HFF-Myc (cell line): ENCODE measurements at places on chromosomes 3 and 15.

GRCh38 chr15:90376789-90377188 lies 11.3 kb upstream of the IQGAP1 start:
- no peak for DNase-seq

DNA sequence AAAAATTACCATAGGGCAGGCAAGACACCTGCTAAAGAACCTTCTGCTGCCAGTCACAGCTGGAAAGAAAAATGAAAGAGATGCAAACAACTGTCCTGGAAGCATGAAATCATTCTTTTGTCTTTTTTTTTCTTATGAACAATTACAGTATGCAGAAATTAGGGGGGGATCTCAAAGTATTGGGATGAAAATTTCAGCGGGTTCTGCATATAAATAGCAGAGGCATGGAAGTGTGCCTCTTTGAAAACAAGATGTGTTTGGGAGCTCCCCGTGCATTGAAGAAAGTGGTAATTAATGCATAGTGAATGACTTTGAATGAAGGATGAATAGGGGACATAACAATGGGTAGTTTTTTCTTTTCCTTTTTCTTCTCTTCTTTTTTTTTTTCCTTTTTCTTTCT lies 431.2 kb downstream of the SOX2 start:
- DNase-seq, result no peak

GRCh38 chr15:84811828-84812227 lies 5.3 kb upstream of the ALPK3 start:
- DNase-seq, result no peak

DNA sequence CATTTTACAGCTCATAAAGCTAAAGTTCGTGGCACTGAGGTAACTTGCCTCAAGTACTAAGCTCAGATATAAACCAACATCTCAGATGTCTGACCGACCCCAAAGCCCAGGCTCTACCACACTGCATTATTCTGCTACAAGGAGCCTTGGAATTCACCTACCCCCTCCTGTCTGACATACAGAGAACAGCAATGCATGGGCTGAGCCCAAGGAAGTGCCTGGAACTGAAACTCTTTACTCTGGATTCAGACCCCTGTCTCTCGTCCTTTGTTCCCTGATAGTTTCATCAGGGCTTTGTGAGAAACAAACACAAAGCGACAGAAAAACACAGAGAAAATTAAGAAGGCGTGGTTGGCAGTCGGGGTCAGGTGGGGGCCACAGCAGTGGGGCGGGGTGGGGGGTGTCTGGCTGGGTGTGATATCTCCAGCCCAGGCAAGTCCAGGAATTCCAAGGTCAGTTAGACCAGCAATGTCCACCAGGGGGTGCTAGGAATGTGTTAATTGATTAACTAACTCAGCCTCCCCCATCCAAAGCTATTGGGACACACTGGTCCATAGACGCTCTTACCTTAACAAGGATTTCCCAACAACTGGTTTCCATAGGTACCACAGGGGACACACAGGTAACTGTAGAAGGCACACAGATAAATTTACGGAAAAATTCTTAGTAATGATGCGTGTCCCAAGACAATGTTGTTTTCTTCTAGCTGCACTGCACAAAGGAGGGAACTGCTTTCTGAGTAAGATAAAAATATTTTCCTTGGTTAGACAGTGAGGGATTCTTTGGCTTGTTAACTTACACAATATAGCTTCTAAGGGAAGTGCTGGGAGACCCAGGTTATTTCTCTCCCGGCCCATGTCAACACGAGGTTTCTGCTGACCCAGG lies 18.8 kb upstream of the SSUH2 start:
- DNase-seq, result peak; percentile 71

GRCh38 chr3:32882603-32883025 lies 64.8 kb downstream of the TRIM71 start:
- DNase-seq, result no peak

DNA sequence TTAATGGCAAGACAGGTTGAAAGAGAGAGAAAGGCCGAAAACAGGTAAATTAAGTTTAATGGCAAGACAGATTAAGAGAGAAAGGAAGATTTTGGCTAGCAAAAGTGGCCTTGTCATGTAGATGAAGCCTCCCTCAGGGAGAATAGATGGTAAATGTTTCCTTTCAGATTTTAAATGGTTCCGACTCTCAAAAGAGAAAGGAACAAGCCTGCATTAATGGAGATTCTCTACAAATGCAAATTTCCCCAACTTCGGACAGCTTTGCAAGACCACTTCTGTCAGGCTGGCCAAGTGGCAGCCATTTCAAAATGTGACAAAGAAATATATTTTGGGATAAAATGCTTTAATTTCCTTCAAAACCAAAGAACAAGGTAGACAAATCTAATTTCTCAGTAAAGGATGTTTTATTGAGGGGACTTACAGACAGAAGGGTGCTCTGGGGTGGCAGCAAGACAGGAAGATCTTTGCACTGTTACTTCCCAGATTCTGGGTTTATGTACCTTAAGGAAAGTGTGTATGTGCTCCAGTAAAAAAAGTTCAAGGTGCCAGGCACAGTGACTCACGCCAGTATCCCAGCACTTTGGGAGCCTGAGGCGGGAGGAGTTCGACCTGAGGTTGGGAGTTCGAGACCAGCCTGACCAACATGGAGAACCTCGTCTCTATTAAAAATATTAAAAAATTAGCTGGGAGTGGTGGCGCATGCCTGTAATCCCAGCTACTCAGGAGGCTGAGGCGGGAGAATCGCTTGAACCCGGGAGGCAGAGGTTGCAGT lies 626.3 kb upstream of the NAALADL2 start:
- no peak for DNase-seq

- DNase-seq, result no peak
These were observed 3.2 kb downstream of the EAF1 start for GRCh38 chr3:15430624-15431023.

- no peak for DNase-seq
These were observed 545.5 kb downstream of the NTRK3 start for GRCh38 chr15:87711026-87711425.

DNA sequence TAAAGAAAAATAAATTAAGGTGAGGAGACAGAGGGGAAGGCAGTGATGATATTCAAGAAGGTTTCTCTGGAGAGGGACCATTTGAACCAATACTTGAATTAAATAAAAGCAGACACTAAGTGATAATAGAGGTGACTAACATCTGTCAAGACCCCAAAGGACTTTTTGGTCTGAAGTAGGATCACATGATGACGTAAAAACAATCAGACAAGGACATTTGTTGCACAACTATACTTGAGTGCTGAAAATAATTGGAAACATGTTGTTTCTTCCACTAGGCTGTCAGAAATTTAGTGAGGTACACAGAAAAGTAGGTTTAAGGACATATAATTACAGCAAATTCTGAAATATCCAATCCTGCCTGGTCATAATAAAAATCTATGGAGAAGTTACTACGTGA lies 179.5 kb downstream of the WNT5A start:
- no peak for DNase-seq

GRCh38 chr3:138359148-138359918 lies 11.0 kb downstream of the MRAS start:
- DNase-seq, result no peak

DNA sequence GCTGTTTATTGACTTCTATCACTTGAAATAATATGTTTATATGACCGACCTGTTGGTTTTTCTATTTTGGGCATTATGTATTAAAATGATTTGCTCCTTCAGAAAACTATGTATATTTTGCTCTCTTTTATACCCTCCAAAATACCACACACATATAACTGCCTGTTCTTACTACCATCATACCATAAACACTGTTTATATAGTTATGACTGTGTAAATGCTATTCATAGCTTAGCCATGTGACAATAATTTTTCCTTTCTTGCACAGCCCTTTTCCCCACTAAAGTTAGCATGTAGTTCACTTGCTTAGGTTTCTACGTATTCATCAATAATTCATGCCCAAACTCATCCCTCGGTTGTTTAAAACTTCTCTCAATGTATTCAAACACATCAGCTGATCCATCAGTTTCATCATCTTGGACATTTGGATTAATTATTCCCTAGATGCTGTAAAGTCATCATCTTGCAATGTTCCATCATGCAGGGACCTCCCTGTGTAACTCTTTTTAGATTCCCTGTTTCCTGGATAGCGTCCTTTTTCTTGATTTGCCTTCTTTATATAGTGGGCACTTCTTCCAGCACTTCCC lies 8.2 kb upstream of the RYK start:
- no peak for DNase-seq

DNA sequence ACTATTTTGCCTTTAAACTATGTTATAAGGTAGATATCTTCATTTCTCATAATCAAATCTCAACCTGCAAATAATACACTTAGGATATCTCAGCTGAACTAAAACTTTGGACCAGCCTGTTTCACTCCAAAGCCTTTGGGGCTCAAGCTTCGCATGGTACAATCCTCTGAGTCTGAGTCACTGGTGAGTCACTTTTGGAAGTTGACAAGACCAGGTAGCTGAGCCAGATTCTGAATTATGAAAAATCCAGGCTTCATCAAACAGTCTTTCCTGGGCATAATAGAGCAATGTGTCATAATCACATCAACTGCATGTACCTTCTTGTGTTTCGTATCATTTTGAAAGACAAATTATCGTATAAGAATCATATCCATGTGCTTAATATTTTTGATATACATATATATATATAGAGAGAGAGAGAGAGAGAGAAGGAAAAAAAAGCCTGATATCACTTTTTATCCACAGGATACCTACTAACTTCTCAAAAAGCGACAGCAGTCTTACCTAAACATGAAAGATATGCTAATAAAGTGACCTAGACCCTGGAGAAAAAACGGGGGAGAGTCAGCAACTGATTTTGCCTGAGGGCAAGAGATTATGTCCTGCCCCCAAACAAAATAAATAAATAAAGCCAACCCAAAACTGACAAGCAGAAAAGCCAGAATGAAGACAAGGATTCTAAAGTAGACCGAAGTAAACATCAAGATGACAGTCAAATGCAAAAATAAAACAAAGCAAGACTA lies 263.9 kb upstream of the TGFBR2 start:
- peak; percentile 86 for DNase-seq

- no peak for DNase-seq
These were observed 520 bp downstream of the MESD start for GRCh38 chr15:80989081-80989517.

DNA sequence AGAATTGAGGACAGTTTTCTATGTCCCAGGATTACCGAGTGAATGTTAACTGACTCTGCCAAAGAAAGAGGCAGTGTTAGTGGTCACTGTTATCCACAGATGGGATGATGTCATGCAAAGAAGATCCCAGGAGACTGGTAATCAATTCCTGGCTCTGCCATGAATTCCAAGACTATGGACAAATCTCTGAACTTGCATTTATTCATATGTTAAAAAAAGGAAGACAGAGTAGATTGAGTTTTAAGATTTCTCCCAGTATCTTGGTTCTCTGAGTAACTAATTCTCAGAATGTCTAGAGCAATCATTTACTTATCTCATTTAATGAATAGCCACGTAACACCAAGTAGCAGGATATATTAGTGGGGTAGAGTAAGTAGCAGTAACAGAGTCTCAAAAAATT lies 11.5 kb upstream of the MAP3K13 start:
- DNase-seq, result no peak

DNA sequence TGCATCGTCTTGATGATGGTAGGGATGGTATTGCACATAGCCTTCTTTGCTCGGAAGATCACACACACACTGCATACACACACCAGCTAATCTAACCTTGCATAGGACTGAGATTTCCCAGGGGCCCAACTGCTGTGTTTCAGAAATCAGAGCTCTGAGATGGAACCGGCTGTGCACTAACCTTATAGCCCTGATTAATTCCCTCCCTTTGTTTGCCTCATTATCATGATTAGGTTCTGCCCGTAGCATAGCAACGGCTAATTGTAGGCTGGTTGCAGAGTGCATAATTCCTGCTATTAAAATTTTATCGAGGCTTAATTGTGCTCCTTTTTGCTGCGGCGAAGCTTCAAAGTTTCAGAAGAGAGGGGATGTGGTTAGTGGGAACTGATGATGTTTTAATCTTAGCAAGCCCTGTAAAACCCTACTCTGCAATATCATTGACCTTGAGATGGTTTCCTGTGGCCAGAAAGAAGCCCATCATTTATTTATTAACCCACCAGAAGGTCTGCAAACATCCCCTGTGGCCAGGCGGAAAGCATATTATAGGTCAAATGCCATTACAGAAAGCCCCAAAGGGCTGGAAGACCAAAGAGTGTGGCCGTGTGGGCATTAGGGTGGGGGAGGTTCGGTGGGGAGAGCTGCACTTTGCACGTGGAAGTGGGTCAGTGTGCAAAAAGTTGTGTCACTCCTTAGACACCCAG lies 56.2 kb upstream of the GLCE start:
- no peak for DNase-seq

DNA sequence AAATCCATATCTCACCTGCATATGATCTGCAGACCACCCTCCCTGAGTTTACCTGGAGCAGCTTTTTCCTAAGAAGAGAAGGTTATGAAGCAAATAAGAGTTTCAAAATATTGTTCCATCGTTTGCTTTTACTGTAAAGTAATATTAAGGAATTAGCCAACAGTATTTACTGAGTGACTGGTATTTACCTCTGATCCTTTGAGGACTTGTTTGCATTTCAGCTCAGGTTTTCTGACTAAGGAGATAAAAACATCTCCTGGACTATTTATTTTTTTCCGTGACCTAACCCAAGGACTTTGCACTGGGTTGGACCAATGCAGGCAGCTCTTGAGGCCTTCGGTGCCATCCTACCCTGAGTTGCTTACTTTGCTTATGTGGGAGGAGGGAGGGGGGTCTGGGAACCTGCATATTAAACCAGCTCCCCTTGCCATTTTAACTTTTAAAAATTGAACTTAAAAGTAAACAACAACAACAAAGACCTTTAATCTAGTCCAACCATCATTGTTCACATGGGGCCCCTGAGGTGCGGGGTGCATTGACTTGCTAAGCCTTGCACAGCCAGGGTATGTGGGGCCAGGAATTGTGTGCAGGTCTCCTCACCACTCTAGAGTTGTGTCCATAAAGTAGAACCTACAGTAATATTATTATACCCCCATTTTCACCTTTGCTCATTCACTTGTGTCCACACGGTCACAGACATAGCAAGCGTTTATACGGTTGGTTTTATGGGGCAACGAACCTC lies 39.3 kb downstream of the TRAK1 start:
- DNase-seq, result no peak

GRCh38 chr3:76644305-76644675 lies 395.6 kb upstream of the ROBO2 start:
- DNase-seq, result no peak

GRCh38 chr15:57348081-57348480 lies 28.2 kb upstream of the CGNL1 start:
- no peak for DNase-seq

DNA sequence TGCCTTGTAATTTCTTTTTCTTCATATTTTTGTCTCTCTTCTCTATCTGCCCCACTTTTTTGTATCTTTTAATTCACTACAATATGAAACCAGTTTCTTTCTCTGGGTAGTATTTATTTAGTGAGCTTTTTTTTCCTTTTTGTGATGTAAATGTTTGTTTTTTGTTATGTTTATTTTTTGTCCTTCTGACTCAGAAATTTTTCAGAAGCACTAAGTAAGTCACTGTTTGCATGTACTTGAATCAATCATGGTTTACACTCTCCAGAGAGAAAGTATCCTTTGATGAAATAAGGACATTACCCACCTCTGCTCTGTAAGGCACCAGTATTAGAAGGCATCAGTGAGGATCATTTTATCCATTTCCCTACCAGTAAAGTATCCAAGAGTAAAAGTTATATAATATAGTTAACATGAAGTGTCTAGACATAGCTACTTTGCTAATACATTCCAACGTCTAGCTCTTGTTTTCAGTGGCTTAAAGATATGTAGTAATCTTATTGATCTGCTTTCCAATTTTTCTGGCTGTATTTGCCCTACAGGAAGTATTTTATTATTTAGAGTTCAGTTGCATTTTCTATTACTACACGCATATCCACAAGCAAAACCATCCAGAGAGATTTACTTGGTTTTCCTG lies 25.4 kb downstream of the FILIP1L start:
- no peak for DNase-seq

GRCh38 chr15:82294061-82294690 lies 31.6 kb downstream of the SAXO2 start:
- no peak for DNase-seq

- no peak for DNase-seq
These were observed 238.6 kb upstream of the CHRM5 start for GRCh38 chr15:33729653-33730052.
